Panc1 (cell line): ENCODE measurements at places on chromosomes 16 and 17. TPM values are rescaled to one million over a fixed set of nuclear protein-coding genes. Genes with fewer than 3 reads are reported as not detected.

The PPY gene
- not detected for total RNA-seq

The ZNF423 gene
- 0.49 TPM for total RNA-seq

The UBALD1 gene
- total RNA-seq: 29.9 TPM

The CDH5 gene
- 0.18 TPM for total RNA-seq

The CD300E gene
- total RNA-seq: not detected

The PIPOX gene
- total RNA-seq: 2.4 TPM

The NPIPA2 gene
- 3.9 TPM for total RNA-seq

The RPAIN gene
- total RNA-seq: 36.7 TPM

The HEATR9 gene
- not detected for total RNA-seq

The RNF43 gene
- 4.7 TPM for total RNA-seq

The CDR2L gene
- 32.0 TPM for total RNA-seq

The AURKB gene
- 85.8 TPM for total RNA-seq

The CLEC19A gene
- total RNA-seq: not detected

The CNGB1 gene
- total RNA-seq: not detected

The EPX gene
- not detected for total RNA-seq

The ABCA10 gene
- total RNA-seq: 0.90 TPM

The KRTAP4-3 gene
- not detected for total RNA-seq
